ENCODE measurements at places on chromosomes 6 and 20.

DNA sequence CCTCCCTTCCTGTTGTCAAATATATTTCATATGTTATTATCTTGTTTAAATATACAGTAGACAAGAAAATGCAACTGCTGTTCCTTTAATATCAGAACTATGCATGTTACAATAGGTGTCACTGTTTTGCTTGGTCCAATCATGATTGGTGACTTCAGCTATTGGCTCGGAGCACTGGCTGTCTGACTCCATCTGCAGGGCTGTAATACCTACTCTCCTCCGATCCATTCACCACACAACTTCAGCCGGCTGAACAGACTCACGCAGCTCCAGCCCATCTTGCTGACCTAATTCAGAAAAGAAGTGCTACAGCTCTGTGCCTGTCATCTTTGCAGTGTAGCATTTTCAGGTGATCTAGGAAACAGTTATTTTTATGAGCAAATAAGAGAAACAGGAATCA is at the start of gene BTBD3:
TSS of gene BTBD3 (plus strand) at position 231 of the 400 bp plus-strand sequence. CDS start 383 bp downstream, outside the sequence.
- DNase-seq: no peak

GRCh38 chr6:14524319-14524718 is 406.7 kb downstream of the CD83 start:
- DNase-seq: no peak

- no peak for DNase-seq
Measured at GRCh38 chr6:15527838-15528617, 134.8 kb downstream of the DTNBP1 start.

- no peak for DNase-seq
Measured at GRCh38 chr20:1490643-1491195, 501 bp downstream of the SIRPB2 start.

- no peak for DNase-seq
Measured at GRCh38 chr20:62441987-62442539, 14.7 kb upstream of the RBBP8NL start.

- no peak for DNase-seq
Measured at GRCh38 chr6:22227824-22228610, 68.8 kb downstream of the PRL start.

- DNase-seq: no peak
Measured at GRCh38 chr20:55576981-55577380, 428.3 kb downstream of the CBLN4 start.

DNA sequence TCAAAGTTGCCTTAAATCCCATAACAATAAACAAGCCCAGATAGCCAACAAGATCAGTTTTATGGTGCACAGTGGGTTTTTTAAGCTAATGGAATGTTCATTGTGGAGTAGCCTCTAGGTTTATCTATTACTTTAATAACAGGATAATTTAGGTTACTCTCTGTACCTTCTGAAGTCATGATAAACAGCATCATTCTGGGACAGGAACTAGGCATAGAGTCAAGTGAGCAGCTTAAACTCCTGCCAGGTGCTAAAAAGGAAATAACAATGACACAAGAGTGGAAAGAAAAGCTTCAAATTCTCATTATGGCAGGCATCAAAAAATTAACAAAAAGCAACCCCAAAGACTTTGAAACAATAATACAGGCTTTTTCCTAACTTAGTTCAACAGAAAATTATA is 228.8 kb downstream of the HACE1 start:
- no peak for DNase-seq

GRCh38 chr6:4350567-4351519 is 215.5 kb upstream of the ECI2 start:
- no peak for DNase-seq

- DNase-seq: no peak
Measured at GRCh38 chr20:63020681-63021080, 13.9 kb upstream of the BHLHE23 start.

- no peak for DNase-seq
Measured at GRCh38 chr6:2384528-2384927, 139.1 kb upstream of the GMDS start.

GRCh38 chr6:29763491-29764289 is 40.5 kb downstream of the HLA-F start:
- no peak for DNase-seq

DNA sequence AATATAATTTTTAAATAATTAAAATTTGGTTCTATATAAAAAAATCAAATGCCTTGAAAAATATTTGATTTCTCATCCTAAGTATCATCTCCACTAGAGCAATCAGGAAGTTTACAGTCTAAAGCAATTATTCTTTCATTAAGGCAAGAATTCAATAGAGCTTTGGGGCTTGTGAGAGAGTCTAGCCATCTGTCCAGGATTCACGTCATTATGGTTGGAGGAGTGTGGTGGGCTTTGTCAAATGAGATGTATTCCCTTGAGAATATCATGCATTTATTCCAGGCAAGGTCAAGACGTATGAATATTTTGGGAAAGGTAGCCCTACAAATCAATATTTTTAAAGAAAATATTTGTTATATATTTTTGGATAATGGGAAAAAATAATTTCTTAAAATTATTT is 132.4 kb downstream of the ELOVL4 start:
- DNase-seq: no peak

- no peak for DNase-seq
Measured at GRCh38 chr20:50518270-50518721, 8.1 kb downstream of the PTPN1 start.

Measured in stimulated activated CD8-positive, alpha-beta memory T cell treated with anti-CD3 and anti-CD28 coated beads, Interleukin-4, amount 100 ng/mL, for 4 hours (primary cell).